ENCODE measurements at places on chromosomes 2 and 18.

DNA sequence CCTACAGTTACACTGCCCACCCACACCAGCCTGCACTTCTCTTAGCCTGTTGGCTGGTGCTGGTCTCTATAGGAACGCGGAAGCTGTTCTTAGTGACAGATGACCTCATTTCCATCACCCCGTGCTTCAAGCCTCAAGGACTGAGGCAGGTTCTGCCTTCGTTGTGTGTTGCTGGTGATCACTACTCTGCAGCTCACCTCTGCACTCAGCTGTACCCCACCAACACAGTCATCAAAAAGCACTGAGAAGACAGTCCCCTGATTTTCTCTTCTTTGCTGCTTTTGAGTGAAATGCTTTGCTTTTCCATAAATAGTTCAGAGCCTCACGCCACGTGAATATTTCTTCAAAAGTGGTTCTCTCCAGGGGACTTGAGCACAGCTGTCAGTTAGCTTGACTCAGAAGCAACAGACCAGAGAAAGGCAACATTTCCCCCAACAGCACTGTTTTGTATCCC is 225.7 kb upstream of the CCDC150 start:
- no peak for DNase-seq

GRCh38 chr2:129712676-129712985 is 266.8 kb upstream of the RAB6C start:
- no peak for DNase-seq

GRCh38 chr2:133952420-133952819 is 301.5 kb upstream of the MGAT5 start:
- no peak for DNase-seq

- no peak for DNase-seq
Measured at GRCh38 chr2:31051258-31052140, 86.7 kb downstream of the GALNT14 start.

DNA sequence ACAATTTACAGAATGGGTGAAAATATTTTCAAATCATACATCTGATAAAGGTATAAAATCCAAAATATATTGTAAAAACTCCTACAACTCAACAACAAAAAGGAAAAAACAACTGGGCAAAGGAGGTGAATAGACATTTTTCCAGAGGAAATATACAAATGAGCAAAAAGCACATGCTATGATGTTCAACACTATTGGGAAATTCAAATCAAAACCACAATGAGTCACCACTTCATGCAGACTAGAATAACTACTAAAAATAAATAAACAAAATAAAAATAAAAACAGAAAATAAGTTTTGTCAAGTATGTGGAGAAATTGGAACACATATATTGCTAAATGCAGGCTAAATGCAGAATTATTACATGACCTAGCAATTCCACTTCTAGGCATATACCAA is 120.9 kb downstream of the FSIP2 start:
- DNase-seq, result no peak

Data from T47D (cell line).